Pancreas (tissue), 10 donors: ENCODE measurements at places on chromosomes 3 and 15.

DNA sequence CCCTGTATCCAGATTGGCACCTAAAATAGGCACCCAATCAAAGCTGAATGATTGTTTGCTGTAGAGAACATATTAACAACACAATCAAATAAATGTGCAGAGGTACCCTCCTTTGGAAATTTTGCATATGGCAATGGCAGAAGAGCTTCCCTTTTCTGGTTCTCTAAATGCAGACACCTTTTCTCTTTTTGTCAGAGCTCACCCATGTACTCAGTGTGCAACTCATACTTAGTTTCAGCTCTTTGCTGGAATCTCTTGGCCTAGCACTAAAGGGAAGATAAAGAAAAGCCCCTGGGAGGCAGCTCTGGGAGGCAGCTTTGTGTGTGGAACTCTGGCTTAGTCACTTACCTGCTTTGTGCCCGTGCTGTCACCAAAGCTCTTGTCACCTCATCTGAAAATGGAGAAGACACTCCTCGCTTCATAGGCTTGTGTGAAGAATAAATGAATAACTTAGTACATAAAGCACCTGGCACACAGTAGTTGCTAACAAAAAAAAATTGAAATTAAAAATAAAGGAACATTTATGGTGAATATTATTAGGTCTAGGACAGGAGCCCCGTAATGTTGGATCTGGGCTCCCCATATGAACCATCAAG lies 28.8 kb downstream of the ST6GAL1 start:
- no peak for DNase-seq

GRCh38 chr3:123287051-123287961 lies 85.6 kb downstream of the SEC22A start:
- no peak for DNase-seq

DNA sequence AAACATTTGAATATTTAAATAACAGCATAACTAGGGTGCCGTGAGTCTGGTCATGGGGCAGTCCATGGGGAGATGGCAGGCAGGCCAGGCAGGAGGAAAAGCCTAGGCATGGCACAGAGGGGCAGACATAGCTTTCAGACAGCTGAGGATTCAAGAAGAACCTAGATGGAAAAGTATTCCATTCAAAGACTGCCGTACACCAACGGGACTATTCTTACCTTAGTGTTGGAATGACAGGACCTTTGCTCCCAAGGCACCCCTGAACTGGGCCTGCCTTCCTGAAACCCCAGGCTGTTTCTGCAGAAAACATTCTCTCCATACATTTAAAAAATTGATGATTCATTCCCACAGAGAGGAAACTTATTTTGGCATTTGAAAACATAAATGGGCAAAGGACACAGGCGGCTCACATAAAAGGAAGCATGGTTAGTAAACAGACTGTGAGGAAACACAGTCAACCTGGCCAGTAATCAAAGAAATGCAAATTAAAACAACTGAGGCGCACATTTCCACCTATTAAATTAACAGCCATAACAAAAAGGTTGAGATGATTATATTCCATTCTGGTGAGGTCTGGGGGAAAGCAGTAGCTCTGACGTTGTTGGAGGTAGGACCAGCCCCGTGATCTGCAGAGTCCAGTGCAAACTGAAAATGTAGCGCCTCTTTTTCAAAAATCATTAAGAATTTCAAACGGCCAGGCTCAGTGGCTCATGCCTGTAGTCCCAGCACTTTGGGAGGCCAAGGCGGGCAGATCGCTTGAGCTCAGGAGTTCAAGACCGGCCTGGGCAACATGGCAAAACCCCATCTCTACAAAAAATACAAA lies 71.3 kb upstream of the SMAD3 start:
- DNase-seq: no peak

- DNase-seq: no peak
Observed at GRCh38 chr3:73469331-73469730, 155.4 kb downstream of the PDZRN3 start.

GRCh38 chr3:194543550-194543949 lies 56.7 kb upstream of the ATP13A3 start:
- no peak for DNase-seq

DNA sequence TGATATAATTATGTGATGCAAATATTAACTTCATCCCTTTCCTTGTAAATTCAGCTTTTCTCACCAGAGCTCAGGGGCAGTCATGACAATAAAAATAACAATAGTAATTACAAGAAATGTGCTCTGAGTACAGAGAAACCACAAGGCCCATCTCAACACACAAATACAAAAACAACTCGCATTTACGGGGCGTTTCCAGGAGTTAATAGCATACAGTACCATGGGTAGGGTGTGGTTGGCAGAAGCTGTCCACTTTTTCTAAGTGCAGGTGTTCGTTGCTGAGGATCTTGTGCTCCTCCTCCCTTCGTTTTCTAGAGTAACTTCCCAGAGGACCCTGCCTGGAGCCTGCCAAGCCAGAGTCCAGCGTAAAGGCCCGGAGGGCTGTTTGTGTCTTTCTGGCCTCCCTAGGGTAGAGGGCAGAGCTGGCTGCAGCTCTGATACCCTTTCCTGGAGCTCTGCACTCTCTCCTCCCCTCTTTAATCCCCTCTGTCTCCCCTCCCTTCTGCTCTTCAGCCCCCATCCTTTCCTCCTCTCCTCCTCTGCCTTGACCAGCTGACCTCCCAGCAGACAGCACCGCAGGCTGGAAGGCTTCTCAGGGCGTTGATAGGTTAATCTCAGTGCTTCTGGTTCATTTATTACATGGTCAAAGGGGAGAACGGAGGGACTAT lies 11.4 kb downstream of the SEMA3G start:
- no peak for DNase-seq

DNA sequence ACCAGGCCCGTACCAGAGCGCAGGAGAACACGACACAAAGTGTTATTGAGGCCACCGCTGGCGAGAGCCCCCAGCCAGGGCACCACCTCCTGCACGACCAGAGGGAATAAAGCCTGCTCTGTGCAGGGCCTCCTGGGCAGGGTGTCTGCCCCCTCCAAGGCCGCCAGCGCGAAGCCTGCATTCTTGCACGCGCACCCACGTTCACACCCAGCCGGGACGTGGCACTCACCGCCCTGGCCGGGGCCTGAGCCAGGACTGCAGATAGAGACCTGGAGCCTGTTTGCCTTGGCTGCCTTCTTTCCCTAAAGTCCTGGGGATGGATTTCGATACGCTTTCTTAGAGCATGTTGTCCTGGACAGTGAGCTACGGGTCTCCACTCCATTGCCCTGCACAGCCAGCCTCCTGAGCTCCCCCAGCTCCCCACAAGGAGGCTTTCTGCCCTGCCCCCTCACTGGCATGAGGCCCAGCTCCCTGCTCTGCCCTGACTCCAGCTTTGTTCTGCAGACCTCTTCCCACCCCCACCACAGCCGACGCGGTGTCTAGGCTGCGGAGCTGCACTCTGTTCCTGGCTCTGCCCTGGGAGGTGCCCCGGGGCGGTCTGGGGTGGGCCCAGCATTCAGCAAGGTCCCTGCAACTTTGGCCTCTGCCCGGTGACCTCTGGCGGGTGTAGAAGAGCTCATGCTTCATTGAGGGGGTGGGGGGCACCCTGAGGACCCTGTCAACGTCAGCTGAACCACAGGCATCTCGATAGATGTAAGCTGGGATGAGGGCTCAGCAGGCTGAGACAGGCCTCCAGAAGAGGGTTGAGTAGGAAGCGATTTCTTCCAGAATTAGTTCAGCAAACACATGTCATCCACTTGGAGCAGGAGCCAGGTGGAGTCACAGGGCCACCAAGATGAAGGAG lies 145.0 kb downstream of the LRRK1 start:
- DNase-seq: no peak

- peak; percentile 74 for DNase-seq
Observed at GRCh38 chr3:151168269-151169094, 34.5 kb downstream of the GPR171 start.

- no peak for DNase-seq
Observed at GRCh38 chr3:33179132-33179531, 39.5 kb downstream of the SUSD5 start.

- DNase-seq: no peak
Observed at GRCh38 chr3:15339786-15340215, 7.4 kb upstream of the SH3BP5 start.

DNA sequence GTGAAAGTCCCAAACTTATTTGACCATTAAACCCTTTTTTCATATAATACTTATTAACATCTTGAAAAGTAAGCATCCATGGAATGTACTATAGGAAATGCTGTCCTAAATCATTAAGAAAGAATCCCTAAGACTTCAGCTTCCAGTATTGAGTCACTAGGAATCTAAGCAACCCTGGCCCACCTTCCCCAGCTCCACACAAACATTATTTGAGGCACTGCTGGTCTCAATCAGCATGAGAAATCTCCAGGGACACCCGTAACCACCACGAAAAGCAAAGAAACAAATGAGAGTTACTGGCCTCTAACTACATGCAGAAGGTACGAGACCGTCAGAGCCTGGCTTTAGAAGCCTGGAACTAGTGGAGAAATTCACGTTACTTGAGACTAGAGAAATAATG lies 68.2 kb downstream of the POLQ start:
- no peak for DNase-seq

- peak; percentile 25 for DNase-seq
Observed at GRCh38 chr3:104564045-104564643, 802.6 kb upstream of the ALCAM start.

GRCh38 chr3:131236421-131236820 lies 145.2 kb upstream of the NUDT16 start:
- DNase-seq: no peak

GRCh38 chr15:95626501-95627361 lies 703.8 kb upstream of the NR2F2 start:
- no peak for DNase-seq

DNA sequence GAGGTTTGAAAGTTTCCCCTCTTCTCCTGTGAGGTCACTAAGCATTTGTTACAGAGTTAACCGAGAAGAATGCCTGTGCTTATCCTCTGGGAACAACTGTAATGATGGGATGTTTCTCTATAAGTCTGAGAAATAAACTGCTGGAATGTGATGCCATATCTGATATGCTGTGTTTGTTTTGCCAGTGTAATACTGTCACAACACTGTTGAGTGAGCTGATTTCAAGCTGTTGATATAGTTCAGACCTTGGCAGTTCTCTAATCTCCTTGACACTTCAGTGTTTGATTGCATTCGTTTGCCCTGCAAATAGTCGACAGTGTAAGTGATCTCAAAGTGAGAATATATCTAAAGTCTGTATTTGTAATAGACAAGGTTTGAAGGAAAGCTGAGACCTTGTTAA lies 73.3 kb downstream of the PTPRG start:
- DNase-seq: no peak

DNA sequence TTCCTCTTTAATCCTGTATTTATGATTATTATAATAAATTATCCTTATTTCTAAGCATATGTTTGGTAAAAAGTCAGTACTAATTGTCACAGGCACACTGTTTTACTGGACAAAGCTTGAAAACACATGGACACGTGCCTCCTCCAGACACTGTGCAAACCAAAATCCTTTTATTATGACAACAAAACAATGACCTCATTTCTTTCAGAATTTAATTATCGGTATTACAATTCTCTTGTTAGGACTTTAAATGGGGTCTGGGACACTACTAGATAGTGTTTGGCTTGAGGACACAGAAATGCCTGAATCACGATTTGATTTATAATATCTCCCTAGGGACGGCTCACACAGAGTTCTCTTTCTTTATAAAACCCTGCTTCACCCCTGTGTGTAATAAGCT lies 107.3 kb upstream of the IGSF10 start:
- DNase-seq: no peak

DNA sequence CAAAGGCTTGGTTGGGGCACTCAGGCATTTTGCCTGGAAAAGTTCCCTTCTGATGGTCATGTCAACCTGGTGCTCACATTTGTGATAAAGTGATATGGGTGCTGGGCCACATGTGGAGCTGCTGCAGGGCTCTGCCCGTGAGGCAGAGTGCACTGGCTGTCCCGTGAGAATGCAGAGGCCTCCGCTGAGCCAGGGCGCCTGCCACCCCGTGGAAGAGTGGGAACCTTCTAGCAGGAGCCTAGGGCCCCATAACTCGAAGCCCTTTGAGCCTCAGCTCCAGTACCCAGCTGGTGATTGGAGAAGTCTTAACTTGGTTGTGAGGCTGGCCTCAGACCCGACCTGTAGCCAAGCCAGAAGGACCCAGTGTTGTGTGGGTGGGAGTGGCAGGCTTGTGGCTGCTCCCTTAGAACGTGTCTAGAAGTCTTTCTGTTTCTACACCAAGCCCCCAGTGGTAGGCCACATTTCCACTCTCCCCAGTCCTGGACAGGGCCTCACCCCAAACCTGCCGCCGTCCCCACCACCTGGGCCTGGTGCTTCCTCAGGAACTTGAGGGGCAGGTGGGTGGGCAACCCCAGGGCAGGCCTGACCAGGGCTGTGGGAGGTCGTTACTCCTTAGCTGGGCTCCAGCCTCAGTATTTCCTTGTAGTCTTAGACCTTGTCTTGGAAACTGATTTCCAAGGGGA lies 19.7 kb downstream of the SEC61A1 start:
- DNase-seq: no peak

DNA sequence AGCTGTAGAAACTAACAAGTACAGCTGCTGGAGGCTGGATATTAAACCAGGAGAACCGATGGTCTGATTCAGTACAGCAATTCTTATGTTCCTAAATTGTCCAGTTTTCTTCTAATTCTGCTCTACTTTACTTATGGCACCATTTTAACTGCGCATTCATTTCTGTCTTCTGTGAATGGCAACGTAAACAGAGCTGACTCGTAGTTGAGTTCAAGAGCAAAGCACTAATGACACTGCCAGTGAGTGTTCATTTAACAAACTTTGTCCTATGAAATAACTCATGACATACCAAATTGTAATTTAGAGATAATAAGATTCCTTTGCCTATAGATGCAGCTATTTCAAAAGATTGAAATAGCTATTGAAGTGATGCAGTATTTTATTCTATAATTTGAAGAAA lies 48.7 kb downstream of the BCHE start:
- no peak for DNase-seq

GRCh38 chr3:194736896-194737600 lies 51.4 kb downstream of the FAM43A start:
- no peak for DNase-seq

GRCh38 chr15:45481135-45481534 lies 41.4 kb downstream of the SLC30A4 start:
- no peak for DNase-seq

GRCh38 chr15:63726491-63726890 lies 107.3 kb downstream of the HERC1 start:
- DNase-seq: no peak

DNA sequence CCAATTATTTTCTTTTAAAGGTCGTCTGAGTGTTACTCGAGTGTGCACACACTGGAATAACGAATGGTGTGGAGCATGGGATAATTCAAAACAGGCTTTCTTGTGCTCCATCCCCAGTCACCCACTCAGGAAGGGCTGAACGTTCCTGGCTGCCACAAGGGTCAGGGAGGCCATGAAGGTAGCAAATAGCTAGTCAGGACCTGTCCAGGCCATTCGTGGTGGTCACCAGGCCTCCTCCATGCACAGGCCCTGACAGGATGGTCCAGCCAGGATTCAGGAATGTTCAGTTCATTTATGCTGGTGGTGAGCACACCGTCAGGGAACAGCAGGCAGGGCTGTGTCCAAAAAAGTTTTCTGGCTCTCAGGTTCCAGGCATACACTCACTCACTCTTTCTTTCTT lies 11.7 kb upstream of the NR2E3 start:
- DNase-seq: no peak

- DNase-seq: no peak
Observed at GRCh38 chr3:187277129-187277462, 14.4 kb downstream of the MASP1 start.
